ENCODE measurements at places on chromosomes 11 and 22.

DNA sequence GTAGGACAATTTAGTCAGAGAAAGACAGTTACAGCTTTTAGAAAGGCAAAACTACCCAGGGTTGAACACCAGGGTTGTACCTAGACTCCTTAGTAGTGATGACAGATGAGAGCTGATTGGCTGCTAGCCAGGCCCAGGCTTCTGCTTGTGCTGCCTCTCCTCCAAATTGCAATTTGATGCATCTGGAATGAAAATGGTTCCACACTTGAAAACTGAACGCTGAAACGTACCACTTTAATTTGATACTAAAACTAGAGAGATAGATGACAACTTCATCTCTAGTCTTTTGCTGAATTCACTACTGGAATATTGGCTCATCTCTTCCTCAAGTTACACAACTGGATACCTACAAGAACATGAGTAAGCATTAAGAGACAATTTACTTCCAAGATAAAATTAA lies 19.2 kb upstream of the FNBP4 start:
- DNase-seq: no peak

DNA sequence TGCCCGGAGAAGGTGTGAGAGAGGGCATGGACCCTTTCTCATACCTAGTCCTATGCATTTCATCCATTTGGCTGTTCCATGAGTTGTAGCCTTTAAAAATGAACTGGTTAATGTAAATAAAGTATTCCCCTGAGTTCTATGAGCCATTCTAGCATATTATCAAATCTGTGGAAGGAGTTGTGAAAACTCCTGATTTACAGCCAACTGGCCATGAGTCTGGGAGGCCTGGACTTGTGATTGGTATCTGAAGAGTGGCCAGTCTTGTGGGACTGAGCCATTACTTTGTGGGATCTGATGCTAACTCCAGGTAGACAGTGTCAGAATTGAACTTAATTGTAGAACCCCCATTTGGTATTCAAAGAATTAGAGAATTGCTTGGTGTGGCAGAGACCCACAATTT lies 48.4 kb downstream of the FAM118A start:
- no peak for DNase-seq

- no peak for DNase-seq
Measured at GRCh38 chr11:2262301-2263070, 7.9 kb downstream of the ASCL2 start.

GRCh38 chr11:105236664-105237063 lies 97.1 kb upstream of the CARD18 start:
- no peak for DNase-seq

GRCh38 chr22:43587574-43587973 lies 175.8 kb downstream of the MPPED1 start:
- no peak for DNase-seq

GRCh38 chr11:47000033-47000432 lies 63.5 kb downstream of the CSTPP1 start:
- DNase-seq: no peak

DNA sequence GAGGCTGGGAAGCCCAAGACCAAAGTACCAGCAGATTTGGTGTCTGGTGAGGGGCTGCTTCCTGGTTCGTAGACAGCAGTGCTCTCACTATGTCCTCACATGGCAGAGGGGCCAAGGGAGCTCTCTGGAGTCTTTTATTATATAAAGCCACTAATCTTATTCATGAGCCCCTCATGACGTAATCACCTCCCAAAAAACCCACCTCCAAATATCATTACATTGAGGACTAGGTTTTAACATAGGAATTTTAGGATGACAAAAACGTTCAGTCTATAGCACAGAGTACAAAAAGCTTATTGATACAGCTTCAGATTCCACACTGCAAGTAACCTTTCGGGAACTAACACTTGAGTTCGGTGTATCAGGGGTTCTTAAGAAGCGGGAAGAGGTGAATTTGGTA lies 4.1 kb upstream of the MS4A18 start:
- no peak for DNase-seq

GRCh38 chr11:60855726-60856633 lies at the start of gene PTGDR2:
Gene PTGDR2, minus strand, starts transcription at chr11:60855950. Its CDS starts 2,228 bp downstream, at chr11:60853722.
- DNase-seq: peak; percentile 18

GRCh38 chr22:31920306-31920705 lies 24.0 kb upstream of the YWHAH start:
- no peak for DNase-seq

- DNase-seq: no peak
Measured at GRCh38 chr22:24104307-24105012, 76.8 kb upstream of the SUSD2 start.

GRCh38 chr11:110955776-110956175 lies 243.5 kb upstream of the ARHGAP20 start:
- no peak for DNase-seq

GRCh38 chr11:112925516-112926310 lies 35.5 kb upstream of the NCAM1 start:
- DNase-seq: no peak

- DNase-seq: no peak
Measured at GRCh38 chr22:21029486-21030025, 2.8 kb downstream of the SLC7A4 start.

DNA sequence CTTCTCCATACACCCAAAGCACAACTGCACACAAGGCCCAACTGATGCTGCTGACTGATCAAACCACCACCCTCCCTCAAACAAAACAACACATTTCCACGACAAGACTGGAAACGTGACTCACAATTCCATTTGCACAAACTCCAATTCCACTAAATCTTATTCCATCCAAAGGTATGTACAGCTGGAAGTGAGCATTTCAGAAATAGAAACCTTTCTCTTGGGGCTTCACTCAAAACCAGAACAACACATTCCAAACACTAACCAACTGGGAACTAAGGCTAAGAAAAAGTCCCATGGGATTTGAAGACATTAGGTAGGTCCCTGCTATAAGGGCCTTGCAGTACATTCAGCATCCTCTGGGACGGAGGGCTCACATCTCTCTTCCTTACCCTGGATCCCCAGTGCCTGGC lies 19.6 kb downstream of the MORC2 start:
- DNase-seq: no peak

GRCh38 chr11:61828629-61829407 lies 718 bp downstream of the FADS2 start:
- peak; percentile 52 for DNase-seq

GRCh38 chr22:33104147-33104854 lies 46.1 kb upstream of the SYN3 start:
- no peak for DNase-seq

DNA sequence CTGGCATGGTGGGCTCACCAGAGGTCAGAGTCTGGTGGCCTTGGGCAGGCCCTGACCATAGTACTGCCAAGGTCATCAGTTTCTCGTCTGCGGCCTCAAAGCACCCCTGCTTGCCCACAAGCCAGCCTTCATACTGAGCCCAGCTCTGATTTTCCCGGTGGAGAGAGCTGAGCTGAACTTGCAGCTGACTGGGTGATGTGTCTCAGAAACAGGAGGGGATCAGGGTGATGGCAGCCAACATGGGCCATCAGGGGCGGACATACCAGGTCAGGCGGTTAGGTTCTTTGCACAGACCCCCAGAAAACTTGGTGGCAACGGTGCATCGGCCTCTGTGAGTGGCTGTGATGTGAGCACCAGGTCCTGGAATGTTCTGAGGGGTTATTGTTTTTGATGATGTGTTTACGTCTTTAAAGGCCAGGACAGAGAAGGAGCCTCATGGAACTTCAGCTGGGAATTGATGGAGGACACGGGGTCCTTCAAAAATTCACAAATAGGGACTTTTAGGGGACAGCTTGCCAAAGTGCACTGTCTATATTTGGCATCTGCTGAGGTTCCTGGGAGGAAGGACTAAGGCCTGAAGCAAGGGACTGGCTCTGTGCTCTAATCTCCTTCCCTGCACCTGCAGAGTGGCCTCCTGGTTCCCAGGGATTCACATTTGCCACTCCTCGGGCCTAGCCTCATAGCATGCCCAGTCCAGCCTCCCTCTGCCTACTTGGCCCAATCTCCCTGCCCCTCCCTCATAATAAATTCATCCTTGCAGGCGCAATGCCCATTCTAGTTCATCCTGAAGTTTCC lies 131.2 kb downstream of the OSBP2 start:
- DNase-seq: no peak

DNA sequence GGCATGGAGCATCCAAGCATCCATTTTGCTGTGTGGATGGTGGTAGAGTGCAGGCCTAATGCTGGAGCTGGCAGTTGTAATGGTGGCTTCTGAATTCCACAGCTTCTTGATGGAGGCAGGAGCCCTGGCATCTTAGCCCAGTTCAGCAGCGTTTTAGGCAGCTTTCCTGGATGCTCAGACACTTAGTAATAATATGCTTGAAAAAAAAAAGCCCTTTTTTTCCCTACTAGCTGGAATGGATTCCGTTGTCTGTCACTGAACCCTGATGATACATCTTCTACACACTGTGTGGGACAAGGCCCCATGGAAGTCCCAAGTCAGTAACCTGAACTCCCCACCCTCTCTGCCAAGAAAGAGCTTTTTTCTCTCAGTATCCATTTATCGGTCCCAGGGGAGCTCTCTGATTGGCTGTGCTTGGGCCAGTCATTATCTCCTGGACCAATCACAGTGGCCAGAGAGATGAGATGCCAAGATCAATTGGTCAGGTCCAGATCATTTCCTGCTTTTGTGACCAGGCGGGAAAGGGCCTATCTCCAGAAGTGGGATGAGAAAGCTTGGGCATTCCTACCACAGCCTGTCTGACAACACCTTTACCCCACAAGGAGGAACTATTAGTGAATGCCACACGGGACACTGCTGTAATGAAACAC lies 34.2 kb downstream of the MCM5 start:
- no peak for DNase-seq

- DNase-seq: no peak
Measured at GRCh38 chr11:96114178-96115064, 190.5 kb upstream of the MTMR2 start.

DNA sequence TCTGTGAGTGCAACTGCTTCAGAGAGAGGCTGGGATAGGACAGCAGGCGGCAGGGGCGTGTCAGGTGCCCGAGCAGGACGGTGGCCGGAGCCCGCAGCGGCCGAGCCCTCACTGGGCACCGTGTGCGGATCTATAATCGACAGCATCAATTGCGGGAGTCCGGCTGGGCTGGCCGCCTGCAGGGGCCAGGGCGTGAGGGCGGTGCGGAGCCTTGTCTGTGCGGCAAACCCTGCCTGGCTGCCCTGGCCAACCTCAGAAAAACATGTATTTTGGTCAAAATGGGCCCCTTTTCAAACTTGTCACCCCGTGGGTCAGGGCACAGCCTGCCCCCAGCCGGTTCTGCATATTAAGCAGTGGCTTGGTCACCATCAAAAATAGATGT lies 91.3 kb upstream of the KCNQ1OT1 start:
- no peak for DNase-seq

DNA sequence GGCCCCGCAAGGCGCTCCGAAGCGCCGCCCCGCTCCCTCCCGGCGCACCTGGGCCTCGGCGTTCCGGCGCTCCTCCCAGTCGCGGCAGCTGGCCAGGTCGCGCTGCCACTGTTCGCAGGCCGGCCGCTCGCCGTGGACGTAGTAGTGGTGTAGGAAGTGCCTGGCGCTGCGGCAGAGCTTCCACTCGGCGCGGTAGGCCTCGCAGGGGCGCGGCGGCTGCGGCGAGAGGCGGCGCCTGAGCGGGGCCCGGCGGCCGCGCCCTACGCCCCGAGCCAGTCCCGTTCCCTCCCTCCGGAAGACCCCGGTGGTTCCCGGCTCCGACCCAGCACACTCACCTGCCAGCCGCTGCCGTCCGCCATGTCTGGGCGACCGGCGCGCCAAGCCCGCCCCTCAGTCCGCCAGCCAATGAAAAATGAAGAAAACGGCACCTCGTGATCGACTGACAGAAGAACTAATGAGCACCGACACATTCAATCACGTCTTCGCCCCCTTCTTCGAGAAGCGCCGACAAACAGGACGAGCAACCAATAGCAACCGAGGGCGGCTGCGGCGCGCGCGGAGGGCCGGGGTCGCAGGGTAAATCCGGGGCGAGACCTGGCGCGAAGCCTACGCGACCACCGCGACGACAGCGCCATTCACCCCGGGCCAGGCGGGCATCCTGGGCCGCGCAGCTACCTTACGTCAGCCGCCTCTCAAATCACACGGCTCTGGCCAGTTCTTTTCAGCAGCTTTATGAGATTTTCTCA lies at the start of gene C22orf39:
Gene C22orf39, minus strand, starts transcription at position 382 of the 746 bp plus-strand sequence. Its CDS starts 23 bp downstream, at position 359.
- DNase-seq: peak; percentile 97

DNA sequence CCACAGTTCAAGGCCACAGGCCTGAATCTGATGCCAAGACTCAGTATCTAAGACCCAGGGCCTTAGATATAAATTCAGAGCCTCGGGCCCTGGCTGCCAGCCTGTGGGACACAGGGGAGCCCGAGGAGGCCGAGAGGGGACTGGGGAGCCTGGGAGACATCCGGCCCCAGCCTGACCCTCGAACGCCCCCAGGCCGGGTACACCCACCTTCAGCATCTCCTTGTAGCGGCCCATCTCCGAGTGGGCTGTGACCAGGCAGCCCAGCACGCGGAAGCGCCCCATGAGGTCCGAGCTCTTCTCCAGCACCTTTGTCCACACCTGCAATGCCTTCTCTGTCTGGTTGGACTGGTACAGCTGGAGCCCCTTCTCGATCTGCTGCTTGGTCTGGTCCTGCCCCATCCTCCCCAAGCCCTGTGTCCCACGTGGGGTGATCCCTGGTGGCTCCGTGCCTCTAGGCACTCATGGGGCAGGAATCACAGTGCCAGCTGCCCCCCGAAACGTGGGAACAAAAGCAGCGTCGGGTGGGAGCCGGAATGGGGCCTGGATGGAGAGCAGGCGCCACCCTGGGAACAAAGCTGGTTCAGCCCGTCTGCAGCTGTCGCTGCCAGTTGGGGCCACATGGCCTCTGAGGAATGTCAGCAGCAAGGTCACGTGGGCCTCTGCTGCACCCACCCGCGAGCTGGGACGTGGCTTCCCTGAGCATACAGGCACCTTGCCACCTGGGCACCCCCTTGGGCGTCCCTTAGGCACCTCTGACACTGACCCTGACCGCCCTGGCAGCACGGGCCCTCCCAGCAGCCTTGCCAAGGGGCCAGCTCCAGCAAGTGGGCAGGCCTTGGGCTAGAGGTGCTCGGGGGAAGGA lies at the start of gene RAPSN:
Gene RAPSN, minus strand, starts transcription at position 571 of the 862 bp plus-strand sequence. Its CDS starts 172 bp downstream, at position 399.
- DNase-seq: no peak

- peak; percentile 51 for DNase-seq
Measured at GRCh38 chr11:30000986-30001750, 15.7 kb downstream of the KCNA4 start.

DNA sequence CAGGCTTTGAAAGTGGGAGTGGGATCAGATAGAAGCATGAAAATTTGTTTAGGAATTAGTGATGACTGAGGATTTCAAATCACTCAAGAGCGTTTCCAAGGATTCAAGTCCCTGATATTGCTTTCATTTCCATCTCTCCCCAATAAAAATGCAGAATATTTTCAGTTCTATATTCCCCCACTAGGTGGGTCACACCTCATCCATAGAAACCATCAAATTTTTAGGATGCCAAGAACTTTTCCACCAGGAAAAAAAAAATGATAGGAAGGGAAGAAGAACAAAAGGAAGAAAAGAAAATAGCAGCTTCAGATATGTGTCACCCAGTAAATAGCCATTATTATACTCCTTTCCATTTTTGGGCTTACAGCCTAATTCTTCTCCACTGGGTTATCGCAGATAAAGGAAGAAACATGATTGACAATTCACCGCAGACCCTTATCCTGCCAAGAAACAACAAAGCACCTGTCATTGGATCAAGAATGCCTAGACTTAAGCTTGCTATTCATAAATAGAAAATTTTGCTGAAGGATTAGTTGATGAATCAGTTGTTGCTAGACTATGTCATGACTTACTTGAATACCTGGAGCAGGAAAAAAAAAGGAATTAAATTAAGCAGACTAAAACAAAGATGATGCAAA lies 30.3 kb upstream of the OR10D3 start:
- DNase-seq: no peak

Data from NCI-H2081 (cell line).